Cardiac septum (tissue), 1 donor: ENCODE measurements at places on chromosomes 5 and 9. TPM values are rescaled to one million over a fixed set of nuclear protein-coding genes. Genes with fewer than 3 reads are reported as not detected.

- no peak for DNase-seq
Observed at GRCh38 chr5:20683241-20683940, 695.4 kb upstream of the CDH18 start.

DNA sequence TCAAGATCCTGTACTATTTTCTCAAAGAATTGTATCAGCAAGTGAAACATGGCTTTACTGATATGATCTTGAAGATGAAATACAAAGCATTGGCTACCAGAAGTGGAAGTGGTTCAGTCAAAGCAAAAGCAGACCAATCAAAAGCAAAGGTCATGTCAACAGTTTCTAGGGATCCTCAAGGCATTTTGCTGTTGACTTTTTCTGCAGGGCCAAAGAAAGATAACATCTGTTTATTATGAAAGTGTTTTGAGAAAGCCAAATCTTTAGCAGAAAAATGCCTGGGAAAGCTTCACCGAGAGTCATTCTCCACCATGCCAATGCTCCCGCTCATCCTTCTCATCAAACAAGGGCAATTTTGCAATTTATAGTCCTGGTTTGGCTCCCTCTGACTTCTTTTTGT, 90.3 kb upstream of the ACO1 start:
- no peak for DNase-seq

GRCh38 chr9:127084076-127085039, 38.1 kb downstream of the ANGPTL2 start:
- DNase-seq = no peak

DNA sequence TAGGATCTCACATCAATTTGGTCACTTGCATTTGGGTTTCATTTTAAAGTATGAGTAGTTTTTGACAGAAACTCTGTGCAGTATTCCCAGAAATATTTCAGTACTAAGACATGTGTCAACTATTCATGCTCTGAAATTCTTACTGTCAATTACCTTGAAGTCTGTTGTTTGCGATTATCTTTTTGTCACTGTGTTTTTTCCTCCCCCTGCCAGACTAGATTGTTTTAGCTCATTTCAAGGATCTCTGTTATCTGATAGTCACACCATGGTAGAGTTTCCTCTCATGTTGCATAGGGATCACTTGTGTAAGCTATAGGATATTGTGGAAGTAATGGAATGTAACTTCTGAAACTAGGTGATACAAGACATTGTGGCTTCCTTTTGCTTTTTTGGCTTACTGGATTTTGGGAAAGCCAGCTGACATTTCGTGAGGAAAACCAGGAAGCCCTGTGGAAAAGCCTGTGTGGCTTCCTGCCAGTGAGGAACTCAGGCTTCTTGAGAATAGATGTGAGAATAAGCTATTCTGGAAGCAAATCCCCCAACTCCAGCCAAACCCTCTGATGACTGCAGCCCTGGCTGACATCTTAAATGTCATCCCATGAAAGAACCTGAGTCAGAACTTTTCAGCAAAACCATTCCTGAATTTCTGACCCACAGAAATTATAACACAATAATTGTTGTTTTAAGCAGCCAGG, 122.2 kb downstream of the FGF10 start:
- DNase-seq = no peak

GRCh38 chr9:81595887-81596543, 93.3 kb downstream of the TLE1 start:
- DNase-seq = no peak

DNA sequence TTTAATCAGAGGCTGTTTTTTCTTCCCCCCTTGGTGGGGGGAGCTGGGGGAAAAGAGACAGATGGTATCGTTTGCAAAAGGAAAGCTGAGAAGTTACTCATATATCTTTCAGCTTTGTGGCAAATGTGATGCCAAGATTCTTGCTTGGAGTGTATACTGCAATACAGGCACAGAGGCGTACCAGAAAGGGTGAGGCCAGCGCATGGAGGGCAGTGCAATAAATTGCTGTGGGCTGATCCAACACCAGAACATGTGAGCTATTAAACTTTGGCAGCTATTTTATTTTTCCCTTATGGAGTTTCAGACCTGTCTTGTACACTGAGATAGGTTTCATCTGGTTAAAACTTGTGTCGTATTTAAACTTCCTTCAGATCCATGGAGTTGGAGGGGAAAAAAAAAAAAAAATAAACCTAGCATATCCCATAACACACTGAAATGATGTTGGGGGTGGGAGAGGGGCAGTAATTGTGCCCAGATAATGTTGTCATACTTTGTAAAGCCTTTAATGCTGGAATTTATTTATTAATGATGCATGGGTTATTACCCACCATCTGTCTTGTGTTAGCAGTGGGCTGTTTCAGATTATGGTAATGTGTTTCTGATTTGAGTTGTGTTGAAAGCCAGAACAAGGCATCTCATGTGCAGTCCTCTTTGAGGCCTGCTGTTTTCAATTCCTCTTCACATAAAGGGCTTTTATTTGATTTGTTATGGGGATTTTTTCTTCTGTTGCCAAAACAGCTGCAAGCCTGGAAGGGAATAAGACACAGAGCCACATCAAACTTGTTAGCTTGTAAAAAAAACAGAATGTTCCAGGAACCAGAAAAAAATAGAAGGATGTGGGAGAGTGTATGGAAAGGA, 891.3 kb downstream of the TLE1 start:
- no peak for DNase-seq

- DNase-seq = no peak
Observed at GRCh38 chr5:134100283-134101091, 14.0 kb upstream of the TCF7 start.

DNA sequence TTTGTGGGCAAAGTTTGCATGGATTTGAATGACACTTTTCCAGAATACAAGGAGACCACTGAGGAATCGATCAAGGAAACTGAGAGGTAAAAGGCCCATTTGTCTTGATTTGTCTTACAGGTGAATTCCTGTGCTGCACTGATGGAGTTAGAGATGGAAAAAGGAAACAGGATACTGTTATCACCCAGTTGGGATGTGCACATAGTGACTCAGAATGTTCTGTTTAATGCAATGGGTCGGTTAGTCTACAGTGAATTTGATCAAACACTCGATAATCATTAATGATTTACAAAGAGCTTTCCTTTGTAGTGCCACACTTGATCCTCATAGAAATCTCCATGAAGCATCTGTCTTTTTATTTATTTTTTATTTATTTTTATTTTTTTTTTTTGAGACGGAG, 64.7 kb downstream of the GDA start:
- DNase-seq = no peak

GRCh38 chr5:76682387-76682786, 33.5 kb upstream of the F2R start:
- no peak for DNase-seq

DNA sequence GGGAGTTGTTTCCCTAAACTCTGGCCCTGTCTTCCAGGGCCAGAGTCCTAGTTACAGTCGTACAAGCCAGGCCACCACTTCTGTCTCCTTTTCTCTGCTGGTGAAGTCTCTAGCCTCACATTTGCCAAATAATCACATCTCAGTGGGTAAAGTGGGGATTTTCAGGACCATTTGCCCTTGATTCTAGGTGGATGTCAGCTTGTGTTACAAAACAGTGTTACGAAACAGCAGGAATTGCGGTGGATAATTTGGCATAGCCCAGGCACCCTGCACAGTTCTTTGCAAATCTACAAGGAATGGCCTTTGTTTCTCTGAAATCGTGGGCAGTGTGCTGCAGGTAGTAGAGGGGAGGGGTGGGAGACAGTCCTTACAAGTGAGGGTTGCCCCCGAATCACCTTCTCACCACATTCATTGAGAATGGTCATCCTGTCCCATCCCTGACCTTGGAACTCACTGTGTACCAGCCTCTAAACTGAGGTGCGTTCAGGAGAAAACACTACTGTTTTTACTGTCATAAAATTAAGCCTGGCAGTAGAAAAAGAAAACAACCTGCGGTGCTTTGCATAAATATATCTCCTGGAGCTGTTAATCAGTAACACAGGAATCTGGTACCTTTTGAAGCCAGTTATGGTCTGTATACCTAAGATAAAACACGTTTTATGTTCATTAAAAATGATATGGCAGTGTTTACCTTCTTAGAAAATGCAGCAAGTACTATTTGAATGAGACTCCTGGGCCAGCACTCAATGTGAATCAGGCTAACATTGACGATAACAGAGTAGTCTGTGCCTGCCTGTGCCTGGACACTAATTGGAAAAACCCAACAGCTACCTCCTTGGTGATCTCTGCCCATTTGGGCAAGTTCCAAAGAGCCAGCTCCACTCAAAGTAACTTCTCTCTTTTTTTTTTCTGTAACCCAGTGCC, 44.3 kb downstream of the CYSTM1 start:
- no peak for DNase-seq

The UBE2QL1 gene
- total RNA-seq = 13.1 TPM

- no peak for DNase-seq
Observed at GRCh38 chr5:77630114-77630680, 8.3 kb downstream of the OTP start.

GRCh38 chr9:109342878-109343277, 22.0 kb upstream of the EPB41L4B start:
- no peak for DNase-seq

DNA sequence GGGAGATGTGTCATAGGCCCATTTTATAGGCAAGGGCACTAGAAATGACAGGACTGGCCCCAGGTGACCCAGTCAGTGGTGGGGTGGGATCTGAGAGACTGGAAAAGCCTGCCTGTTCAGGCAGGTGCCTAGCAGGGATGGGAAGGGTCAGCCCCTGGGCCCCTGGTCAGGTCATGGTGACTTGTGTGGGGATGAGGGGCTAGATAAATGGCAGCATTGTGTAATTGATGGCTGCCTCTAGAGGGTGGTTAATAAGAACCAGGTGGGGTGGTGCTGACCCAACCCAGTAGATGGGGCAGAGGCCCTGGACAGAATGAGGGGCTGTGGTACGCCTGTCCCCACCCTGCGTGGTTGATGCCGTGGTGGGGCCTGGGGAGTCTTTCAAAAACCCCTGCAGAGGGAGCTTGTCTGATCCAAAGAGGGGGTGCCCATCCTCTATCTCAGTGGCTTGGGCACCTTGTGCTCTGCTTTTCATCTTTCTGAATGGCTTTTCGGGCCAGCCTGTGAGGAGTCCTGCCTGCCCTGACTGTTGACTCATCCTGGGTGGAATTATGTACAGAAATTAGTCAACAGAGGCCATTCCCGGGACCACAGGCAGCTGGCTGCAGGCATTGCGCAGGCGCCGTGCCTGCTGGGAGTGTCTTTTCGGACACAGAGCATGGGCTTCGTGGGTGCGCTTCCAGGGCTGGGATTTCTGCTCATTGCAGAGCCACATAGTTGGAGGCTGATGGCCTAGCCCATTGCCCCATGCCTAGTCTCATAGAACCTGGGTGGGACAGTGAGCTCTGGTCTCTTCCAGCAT, 93.6 kb upstream of the PITX1 start:
- DNase-seq = no peak

The TOR4A gene
- total RNA-seq = 13.9 TPM

- no peak for DNase-seq
Observed at GRCh38 chr5:61307611-61308010, 24.4 kb upstream of the ZSWIM6 start.

- DNase-seq = no peak
Observed at GRCh38 chr5:87210743-87211142, 56.9 kb upstream of the RASA1 start.

GRCh38 chr9:12889402-12890106, 114.7 kb downstream of the LURAP1L start:
- no peak for DNase-seq

- DNase-seq = no peak
Observed at GRCh38 chr5:91312698-91313097, 70.4 kb downstream of the ARRDC3 start.

DNA sequence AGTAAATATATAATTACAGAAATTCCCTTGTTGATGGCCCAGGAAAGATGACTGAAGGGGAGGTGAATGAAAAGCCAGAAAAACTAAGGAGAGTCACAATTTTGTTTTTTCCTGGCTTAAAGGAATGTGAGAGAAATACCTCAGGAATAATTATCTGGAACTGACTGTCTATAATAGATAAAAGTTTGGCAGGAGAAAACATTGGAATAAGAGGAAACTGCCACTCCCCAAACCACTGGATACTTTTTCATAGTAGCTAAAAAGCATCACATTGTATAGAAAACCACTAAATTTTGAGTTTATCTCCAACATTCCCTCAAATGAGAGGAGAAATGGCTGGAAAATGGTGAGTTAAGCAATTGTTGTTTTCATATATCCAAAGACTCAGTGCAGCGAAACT, 326.0 kb downstream of the NPR3 start:
- no peak for DNase-seq

- no peak for DNase-seq
Observed at GRCh38 chr9:109887079-109887478, 107.1 kb downstream of the PALM2AKAP2 start.

GRCh38 chr9:137273095-137273490, 4.4 kb upstream of the TOR4A start:
- no peak for DNase-seq

GRCh38 chr5:34057118-34057517, 14.1 kb upstream of the C1QTNF3 start:
- no peak for DNase-seq

The STOM gene
- total RNA-seq = 191 TPM

The TCF7 gene
- total RNA-seq = 2.2 TPM

DNA sequence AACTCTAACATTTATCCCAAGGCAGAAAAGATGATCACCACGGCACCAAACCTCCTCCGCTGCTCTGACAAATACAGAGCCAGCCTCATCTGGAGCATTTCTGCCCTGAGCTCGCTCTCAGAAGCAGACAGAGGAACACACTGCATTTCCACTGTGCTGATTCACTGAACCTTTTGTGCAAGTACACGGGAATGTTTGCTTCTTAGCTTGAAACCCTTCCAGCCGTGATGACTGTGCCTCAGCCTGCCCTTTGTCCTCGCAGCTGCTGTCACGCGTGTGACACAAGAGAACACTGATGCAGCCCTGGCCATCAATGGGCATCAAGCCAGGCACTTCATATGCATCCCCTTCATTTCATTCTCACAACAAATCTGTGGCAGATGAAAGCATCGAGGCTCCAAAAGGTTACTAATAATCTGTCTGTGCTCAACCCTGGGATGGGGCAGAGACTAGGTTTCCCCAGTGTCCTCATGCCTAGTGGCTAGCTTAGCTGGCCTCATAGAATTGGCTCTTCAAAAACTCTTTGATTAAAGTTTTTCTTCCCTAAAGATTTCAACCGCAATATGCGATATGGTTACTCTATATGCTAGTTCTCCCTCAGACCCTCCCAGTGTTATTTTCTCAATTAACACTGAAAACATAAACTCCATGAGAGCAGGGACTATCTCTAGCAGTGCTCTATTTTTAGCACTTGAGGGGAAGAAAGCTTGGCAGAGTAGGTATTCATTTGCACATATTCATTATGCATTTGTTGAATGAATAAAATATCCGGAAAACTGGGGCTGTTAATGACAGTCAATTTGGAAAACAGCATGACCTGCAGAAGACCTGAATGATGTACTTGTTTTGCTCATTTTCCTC, 7.3 kb downstream of the CDC14B start:
- DNase-seq = no peak

DNA sequence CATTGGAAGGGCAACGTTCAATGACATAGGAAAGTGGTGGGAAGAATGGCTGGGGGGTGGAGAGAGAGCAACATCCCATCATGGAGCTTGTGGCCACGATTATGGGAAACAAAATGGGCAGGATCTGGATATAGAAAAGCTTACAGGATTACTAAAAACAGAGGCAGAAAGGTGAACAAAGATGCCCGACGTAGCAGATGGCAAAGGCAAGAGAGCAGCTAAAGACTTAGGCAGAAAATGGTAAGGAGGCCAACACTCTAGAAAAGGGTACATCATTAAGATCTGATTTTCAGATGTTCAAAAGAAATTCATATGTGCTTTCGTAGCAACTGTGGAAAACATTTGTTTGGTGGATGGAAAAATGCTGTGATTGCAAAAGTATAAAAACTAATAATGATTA, 102.5 kb downstream of the OTULIN start:
- no peak for DNase-seq
